ENCODE measurements at places on chromosomes 6 and 20. TPM values are rescaled to one million over a fixed set of nuclear protein-coding genes. Genes with fewer than 3 reads are reported as not detected.

GRCh38 chr6:127765949-127766348 lies 134.9 kb downstream of the THEMIS start:
- no peak for DNase-seq

GRCh38 chr6:148261470-148261869 lies 81.2 kb upstream of the SASH1 start:
- DNase-seq = no peak

DNA sequence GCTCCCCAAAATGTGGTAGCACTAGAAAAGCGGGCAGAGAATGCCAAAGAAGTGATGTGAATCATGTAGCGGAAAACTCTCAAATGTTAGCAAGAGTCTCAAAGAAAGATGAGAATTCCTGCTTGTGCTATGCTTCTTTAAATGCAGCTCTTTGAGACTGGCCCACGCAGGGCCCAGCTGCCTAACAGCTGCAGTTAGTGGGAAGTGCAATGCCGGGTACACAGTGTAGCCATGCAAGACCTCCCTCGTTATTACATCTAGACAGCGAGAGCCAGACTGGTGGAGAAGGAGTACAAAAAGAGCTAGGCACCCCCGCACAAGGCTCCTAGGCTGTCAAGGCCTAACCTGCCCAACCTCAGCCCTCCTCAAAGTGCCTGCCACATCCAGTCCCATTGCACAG lies 201.7 kb upstream of the PRDM1 start:
- DNase-seq = no peak

GRCh38 chr20:13784271-13784892 lies 337 bp downstream of the ESF1 start:
- DNase-seq = peak; percentile 44

GRCh38 chr20:50354721-50355589 lies 155.2 kb upstream of the PTPN1 start:
- DNase-seq = no peak

- no peak for DNase-seq
Observed at GRCh38 chr6:79635232-79635543, 4.1 kb downstream of the SH3BGRL2 start.

- DNase-seq = no peak
Observed at GRCh38 chr6:120774275-120774674, 560.0 kb downstream of the TBC1D32 start.

GRCh38 chr6:51141080-51141479 lies 322.4 kb downstream of the TFAP2B start:
- no peak for DNase-seq

DNA sequence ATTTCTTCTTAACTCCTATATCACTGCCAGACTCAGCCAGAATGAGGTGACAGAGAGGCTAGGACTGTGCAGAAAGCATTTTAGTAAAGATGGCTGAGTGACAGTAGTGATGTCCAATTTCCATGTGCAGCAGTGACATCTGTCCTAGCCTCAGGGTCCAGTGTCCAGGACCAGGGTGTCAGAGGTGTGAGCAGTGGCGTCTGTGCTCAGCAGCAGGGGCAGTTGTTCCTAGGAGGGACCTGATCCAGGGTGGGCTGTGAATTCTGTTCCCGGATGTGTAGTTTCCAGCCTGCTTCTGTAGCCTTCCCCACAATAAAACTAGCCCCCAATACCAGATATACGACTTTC lies 6.0 kb downstream of the HLA-B start:
- no peak for DNase-seq

GRCh38 chr20:61123751-61124368 lies 128.2 kb upstream of the CDH4 start:
- DNase-seq = no peak

DNA sequence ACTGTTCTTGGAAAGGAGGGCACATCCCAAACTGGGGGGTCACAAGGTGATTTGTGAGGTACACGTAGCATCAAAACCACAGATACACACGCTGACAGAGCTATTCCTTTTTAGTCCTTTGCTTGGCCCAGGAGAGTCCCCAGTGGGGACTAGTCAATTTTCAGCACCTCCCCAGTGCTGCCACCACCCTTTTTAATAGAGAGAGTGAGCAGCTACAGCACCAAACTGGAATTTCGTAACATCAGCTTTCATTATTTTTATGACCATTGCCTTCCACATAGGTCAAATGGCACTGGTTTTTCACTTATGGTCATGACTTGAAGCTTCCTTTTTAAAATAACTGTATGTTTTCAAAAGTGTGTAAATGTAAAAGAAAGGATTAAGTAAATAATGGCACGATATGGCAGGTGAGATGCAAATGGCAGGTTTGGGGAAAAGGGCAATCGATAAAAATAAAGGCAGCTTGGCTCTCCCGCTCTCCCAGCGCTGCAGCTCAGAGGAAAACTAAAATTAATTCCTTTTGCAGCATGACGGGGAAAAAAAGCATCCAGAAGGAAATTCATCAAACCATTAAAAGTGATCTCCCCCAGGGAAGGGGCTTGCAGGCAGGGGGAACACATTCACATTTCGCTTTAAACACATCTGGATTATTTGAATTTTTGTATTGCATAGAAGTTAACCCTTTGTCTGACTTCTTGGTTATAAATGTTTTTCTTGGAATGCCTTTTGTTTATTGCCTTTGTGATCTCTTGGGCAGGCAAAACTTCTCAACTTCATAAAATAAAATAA lies 95.2 kb downstream of the ANKRD60 start:
- DNase-seq = no peak

DNA sequence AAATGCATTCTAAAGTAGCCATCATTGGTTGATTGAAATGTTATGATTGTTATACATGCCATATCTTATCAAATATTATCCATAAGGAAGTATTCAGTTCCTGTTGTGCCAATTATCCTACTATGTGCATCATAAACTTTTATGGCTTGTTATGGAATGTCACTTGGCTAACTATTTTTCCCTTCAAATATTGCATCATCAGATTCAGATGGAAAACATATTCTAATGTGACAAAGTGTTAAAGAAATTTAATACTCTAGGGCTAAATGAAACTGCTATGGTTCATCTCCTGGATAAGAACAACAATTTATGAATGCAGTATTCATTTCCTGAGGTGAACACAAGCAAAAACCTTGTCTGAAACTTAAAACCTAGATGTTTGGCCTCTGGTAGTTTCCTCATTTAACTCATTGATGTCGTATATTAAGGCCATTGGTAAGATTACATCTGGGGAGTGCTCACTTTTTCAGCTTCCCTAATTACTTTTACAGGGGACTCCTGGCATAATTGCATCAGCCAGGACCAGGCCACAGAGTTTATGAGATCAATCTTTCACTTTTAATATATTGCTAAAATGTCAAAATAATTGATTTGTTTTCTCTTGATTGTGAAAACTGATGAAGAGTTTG lies 134.9 kb upstream of the CEP162 start:
- DNase-seq = no peak

The REM1 gene
- polyA plus RNA-seq = 2.9 TPM

The EXOC2 gene
- 7.9 TPM for polyA plus RNA-seq

The ARMH2 gene
- not detected for polyA plus RNA-seq

The LPA gene
- not detected for polyA plus RNA-seq

The OR2H1 gene
- polyA plus RNA-seq = not detected

The SUMO4 gene
- 0.32 TPM for polyA plus RNA-seq

The UQCC2 gene
- polyA plus RNA-seq = 376 TPM

The GGTLC1 gene
- not detected for polyA plus RNA-seq

The SYS1 gene
- 17.1 TPM for polyA plus RNA-seq

The TSBP1 gene
- polyA plus RNA-seq = not detected

The ACTL10 gene
- polyA plus RNA-seq = 0.27 TPM

The ERVFRD-1 gene
- polyA plus RNA-seq = 0.05 TPM

All from right cardiac atrium (tissue), 5 donors.